ENCODE measurements at places on chromosomes 2 and 18.

DNA sequence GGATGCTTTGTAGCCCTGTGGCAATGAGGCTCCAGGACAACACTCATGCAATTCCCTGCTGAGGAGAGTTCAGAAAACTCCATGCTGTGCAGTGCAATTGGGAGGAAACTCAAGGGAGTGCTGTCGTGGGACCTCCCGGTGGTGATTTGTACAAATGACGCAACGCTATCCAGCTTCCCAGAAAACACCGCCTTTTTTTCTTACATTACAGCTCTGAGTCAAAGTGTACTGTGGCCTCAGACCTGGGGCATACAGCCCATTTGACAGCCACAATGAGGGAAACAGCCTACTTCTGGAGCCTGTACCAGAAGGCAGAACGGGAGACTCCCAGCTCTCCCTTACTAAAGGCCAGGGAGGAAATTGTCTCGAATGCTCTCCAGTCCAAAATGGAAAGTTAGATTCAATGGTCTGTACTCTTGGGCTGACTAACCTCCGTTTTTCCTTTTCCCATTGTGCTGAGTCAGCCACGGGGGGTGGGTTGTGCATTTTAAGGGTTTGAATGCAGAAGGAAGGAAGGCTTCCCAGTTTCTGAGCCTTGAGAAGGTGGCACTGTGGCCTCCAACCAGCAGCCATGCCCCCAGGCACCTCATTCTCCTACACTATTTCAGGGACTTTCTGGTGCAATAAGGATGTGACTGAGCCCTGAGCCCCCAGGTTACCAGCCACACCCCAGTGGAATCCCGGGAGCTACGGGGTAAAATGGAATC, 16.4 kb upstream of the CYP1B1 start:
- DNase-seq: no peak

DNA sequence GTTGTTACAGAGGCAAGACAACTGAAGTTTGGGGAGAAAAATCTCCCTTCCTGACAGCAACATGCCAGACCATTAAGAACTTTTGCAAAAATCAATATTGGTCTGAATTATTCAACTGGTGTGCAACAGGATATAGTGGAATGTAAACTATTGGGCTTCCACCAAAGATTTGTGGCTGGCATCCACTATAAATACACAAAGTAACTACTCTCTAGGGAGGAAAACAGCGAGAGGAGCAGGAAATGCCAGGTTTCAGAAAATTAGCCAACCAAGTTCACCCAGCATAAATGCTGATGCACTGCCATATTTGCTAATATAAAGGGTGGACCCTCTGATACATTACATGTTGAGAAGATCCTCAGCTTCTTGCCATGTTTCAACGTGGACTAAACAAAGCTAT, 267.6 kb upstream of the LYPD1 start:
- no peak for DNase-seq

DNA sequence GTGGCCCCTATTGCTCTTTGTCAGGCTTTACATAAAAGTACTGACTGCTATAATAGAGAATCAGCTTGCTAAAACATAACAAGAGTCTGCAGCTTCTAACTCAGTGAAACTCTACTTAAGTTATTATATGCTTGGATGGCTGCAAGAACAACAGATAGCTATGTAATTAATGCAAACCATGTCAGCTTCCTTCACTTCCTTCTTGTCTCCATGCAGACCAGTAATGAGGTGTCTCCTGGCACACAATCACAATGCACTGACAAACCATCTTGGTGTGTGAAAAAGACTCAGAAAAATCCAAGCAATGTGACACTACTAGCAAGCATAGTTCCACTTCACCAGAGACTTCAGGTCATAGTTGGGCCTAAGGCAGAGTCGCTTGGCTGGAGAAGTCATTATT, 2068.9 kb upstream of the PIK3C3 start:
- no peak for DNase-seq

DNA sequence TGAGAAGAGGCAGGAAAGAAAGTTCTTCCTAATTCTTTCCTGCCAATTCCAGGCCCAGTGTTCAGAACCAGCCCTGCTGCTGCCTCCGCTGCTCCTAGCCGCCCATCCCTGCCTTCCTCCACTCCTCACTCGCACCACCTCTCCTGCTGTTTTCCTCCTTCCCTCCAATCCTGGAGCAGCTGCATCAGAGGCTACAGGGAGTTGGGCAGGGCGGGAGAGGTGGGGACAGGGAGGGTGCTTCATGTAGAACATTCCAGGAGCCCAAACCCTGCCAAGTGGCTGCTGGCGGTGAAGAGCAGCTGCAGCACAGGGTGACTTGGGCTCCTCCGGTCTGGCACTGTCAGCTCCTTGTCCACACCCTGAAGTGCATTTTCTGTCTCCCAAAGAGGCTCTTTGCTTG, 176.3 kb downstream of the TNS1 start:
- no peak for DNase-seq

DNA sequence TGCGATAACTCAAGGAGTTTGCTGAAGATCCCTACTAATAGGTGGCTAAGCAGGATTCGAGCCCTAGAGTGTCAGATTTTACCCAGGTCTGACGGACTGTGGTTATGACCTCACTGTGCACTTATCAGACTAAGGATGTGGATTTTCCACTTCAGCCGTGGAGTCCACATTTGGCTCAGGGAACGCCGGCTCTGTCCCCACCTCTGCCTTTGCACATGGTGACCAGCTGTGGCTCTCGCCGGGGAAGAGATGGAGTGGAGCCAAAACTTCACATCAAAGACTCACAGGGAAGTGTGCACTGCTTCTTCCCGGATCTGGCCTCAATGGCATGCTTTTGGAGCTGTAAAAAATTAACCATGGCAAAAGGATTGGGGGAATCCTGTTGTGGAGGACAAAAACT, 249.3 kb upstream of the APCDD1 start:
- no peak for DNase-seq

- DNase-seq: no peak
These were observed 59.9 kb downstream of the ADI1 start for GRCh38 chr2:3459185-3460015.

- DNase-seq: no peak
These were observed 535 bp downstream of the HOXD3 start for GRCh38 chr2:176157499-176158185.

- DNase-seq: no peak
These were observed 136.1 kb downstream of the NEDD4L start for GRCh38 chr18:58180172-58180571.

- peak; percentile 4 for DNase-seq
These were observed 9.3 kb upstream of the LRRC30 start for GRCh38 chr18:7221424-7222155.

DNA sequence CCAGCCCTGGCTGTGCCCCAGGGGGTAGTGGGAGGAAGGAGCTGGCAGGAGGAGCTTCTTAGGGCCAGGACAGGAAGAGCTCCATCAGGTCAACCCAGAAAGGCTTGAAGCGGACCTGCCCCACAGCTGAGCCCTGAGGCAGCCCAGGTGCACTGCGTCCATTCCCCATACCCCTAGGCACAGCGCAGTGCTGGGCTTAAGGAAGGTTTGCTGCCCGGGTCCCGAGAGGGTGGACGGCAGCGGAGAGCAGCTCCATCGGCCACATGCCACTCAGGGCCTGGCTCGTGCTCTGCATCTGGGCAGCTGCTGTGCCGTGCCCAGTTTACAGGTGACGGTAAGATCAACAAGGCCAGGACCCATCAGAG, 26.4 kb downstream of the DNMT3A start:
- DNase-seq: no peak

GRCh38 chr2:109057686-109058085, 68.7 kb upstream of the EDAR start:
- no peak for DNase-seq

GRCh38 chr2:171390941-171391516, 42.8 kb downstream of the METTL8 start:
- DNase-seq: no peak

- no peak for DNase-seq
These were observed 689 bp downstream of the OST4 start for GRCh38 chr2:27070653-27071276.

GRCh38 chr18:965921-966758, 61.5 kb downstream of the ADCYAP1 start:
- no peak for DNase-seq

Data from activated CD4-positive, alpha-beta T cell treated with anti-CD3 and anti-CD28 coated beads, Interleukin-2, amount 50 U/mL, for 48 hours (primary cell).